Ammon's horn (tissue), 1 donor: ENCODE measurements at places on chromosomes 4 and X.
A peak's percentile ranks its signal among the peaks of the same experiment; 100 is the strongest.

DNA sequence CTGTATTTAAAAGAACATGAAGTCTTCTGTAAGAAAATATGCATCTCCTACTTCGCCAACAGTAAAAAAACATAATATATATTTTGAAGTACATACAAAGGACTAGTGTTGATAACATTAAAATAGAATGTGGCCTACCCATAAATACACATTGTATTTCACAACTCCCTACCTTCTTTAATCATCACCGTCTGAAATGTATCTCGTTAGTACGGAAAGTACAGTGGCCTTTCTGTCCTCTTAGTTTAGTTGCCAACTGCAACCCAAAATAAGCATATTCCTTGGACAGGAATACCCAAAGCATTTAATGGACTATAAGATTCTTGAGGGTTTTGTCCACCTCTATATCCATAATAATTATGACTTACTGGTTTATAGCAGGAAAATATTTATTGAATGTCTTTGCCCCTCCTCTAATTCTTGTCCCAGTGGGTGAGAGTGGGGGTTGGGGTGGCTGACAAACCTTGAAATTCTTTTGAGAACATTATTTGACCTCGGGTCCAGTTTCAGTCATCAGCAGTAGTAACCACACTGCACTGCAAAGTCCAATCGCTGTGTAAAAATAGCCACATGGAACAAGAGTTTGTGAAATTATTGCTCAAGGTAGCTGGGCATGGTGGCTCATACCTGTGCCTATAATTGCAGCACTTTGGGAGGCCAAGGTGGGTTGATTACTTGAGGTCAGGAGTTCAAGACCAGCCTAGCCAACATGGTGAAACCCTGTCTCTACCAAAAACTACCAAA is 474.5 kb downstream of the KLHL13 start:
- DNase-seq: no peak

GRCh38 chr4:108276690-108277089 is 108.0 kb upstream of the LEF1 start:
- no peak for DNase-seq

DNA sequence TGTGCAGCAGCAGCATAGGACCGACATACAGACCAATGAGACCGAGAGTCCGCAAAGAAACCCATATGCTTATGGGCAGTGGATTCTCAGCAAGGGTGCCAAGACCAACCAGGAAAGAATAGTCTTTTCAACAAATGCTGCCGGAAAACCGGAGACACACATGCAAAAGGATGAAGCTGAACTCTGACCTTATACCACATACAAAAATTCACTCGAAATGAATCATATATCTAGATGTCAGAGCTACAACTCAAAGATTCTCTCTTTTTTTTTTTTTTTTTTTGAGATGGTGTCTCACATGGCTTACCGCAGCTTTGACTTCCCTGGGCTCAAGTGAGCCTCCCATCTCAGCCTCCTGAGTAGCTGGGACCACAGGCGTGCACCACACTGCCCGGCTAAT is 16.0 kb upstream of the MXD4 start:
- DNase-seq: no peak

DNA sequence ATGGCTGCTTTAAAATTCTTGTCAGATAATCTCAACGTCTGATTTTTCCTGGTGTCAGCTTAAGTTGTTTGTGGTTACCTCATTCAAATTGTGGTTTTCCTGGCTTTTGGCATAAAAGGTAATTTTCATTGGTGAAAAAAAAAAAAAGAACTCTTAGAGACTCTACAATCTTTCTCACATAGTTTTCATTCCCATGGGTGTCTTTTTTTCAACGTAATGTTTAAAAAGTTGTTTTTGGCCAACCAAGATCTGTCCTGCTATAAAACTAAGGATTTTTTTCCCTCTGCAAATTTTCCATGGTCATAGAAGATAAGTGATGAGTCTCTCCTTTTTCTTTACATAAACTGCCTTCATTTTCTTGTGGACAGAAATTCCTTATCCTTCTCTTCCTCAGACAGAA is 28.9 kb upstream of the RPS6KA6 start:
- no peak for DNase-seq

GRCh38 chrX:131331152-131331551 is 42.0 kb upstream of the IGSF1 start:
- no peak for DNase-seq

GRCh38 chr4:114654592-114654991 is 56.0 kb downstream of the UGT8 start:
- no peak for DNase-seq

DNA sequence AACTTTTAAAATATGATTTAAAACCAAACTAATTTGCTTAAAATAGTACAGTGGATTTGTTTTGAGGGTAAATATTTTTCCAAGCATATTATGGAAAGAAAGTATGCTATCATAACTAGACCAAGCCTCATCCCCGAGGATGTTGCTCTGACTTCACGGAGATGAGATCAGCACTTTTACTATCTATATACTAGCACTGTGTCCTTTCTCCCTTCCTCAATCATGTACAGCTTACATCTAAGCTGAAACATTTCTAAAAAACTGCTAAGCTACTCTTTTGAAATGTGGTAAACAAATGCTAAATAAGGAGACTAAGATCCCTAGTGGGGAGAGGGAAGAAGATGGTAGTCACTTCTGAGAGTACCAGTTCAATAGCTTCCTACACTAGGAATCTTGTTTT is 23.8 kb downstream of the AMMECR1 start:
- no peak for DNase-seq

DNA sequence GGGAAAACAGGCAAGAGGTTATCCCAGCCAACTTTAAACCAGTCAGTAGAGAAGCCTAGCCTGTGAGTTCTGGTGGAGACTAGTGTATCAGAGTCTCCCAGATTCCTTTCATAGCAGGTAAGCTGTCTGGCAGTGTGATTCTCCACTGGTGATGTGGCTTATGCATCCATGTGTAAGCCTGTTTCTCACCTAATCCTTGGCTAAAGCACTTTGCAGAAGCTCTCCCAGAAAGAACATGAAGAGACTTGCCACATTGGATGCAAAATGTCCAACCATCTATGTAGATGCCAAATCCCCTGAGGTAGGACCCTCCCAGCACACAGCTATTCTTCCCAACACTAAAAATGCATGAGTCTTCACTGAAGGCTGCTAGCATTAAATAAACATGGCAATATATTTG is 111.7 kb downstream of the CHRNA9 start:
- DNase-seq: no peak

DNA sequence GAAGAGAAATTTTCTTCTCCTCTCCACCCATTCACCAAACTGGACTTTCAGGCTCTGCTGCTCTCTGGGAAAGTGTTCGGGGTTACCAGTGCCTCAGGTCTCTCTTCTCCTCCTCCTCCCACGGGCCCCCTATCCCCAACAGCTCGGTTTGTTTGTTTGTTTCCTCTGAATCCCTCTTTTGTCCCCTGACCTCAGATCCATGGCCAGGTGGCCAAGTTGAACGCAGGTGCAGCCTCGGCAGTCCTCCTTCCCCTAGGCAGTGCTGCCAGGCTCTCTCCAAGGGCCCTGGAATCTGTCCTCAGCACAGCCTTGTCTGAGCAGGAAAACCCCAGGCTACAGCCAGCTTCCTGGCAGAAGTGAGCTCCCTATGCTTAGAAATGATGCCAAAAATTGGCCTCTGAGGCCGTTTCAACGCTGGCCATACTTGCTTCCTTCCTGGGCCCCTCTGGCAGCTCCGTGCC is 60.0 kb downstream of the FHDC1 start:
- no peak for DNase-seq

- no peak for DNase-seq
Measured at GRCh38 chrX:53084863-53085262, 2.7 kb downstream of the TSPYL2 start.

GRCh38 chr4:143273160-143273917 is 63.3 kb upstream of the GAB1 start:
- no peak for DNase-seq

DNA sequence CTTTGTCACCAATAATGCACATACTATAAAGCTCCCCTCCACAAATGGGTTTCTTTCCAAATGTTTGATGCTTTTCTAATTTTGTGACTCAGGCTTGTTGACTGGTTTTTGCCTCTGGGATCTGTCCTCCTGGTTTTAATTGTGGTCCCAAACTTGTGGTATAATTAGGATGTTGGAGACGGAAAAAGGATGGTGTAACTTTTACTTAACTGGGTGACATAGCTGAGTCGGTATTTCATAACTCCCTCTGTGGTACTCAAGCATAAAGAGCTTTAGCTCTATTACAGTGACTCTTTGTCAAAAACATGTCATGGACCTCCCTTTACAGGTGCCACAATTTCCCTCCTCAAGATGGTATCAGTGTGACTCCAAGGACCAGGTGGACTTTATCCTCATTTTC is 119.7 kb upstream of the RBPJ start:
- DNase-seq: no peak

GRCh38 chr4:61446941-61447340 is 246.8 kb downstream of the ADGRL3 start:
- DNase-seq: no peak

DNA sequence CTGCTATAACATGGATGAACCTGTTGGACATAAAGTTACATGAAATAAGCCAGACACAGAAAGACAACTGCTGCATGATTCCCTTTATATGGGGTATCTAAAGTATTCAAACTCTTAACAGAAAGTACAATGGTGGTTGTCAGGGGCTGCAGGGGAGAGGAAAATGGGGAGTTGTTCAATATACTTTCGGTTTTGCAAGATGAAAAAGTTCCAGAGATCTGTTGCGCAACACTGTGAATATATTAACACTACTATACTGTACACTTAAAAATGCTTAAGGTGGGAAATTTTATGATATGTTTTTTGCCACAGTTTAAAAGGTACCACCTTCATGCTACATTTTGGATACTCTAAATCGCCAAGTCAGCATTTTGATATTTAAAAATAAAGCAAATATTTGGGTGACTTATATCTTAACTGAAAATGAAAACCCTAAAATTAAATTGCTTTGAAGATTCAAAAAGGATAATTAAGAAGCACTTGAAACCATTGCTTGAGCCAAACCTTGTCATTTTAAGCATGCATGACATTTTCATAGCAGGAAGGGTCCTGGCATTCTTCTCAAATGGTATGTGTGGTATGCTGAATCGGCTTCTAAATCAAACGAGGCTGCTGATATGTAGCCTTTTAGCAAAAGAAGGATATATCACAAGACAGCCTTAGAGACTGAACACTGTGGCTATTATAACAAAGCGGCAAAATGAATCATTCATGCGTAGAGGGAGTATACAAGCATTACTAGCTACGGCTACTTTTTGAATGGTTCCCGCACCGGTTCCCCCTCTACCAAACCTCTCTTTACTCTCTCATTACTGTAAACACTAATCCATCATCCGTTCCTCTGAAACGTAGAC is 607.1 kb upstream of the DIPK2B start:
- DNase-seq: no peak

DNA sequence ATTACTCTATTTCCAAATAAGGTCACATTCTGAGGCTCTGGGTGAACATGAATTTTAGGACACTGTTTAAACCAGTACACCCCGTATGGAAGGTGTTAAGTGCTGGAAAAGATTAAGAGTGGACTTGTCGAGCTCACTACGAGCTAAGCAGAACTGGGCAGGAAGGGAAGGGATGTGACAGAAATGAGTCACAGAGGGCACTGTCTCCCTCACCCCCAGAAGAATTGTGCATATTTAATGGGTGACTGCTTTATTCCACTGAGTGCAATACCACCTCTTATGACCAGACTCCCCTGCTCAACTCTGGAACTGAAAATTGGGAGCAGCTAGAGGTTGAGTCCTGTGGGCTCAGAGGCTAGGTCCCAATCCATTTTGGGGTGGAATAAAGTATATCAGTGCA is 187.4 kb upstream of the RPS6KA3 start:
- DNase-seq: no peak

GRCh38 chr4:127479031-127479622 is 153.6 kb upstream of the INTU start:
- peak; percentile 30 for DNase-seq

- peak; percentile 54 for DNase-seq
Measured at GRCh38 chrX:101417981-101418841, 10.2 kb downstream of the HNRNPH2 start.

DNA sequence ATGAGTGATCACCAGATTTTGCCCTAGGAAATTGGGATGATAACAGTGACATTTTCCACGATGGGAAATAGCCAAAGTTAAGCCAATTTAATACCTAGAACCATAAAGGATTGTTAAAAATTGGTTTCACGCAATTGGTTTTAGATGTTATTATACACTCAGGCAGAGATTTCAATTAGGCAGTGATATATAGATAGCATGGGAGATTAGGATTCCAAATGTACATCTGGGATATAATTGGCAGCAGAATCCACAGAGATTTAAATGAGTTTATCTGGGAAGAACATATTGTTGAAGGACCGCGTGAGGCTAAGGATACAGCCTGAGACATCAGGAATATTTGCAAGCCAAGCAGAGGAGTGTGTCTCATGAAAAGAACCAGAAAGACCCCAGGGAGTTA is 351.6 kb downstream of the GPM6A start:
- DNase-seq: no peak

DNA sequence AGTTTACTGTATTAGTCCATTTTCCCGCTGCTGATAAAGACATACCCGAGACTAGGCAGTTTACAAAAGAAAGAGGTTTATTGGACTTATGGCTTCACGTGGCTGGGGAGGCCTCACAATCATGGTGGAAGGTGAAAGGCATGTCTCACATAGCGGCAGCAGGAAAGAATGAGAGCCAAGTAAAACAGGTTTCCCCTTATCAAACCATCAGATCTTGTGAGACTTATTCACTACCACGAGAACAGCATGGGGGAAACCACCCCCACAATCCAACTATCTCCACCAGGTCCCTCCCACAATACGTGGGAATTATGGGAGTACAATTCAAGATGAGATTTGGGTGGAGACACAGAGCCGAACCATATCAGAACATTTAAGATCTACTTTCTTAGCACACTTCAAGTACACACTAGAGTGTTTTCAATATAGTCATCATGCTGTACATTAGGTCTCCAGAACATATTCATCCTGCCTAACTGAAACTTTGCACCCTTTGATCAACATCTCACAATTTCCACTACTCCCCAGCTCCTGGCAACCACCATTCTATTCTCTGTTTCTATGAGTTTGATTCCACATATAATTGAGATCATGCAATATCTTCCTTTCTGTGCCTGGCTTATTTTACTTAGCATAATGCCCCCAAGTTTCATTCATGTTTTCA is 341.0 kb downstream of the ARHGAP24 start:
- no peak for DNase-seq

- no peak for DNase-seq
Measured at GRCh38 chr4:123659730-123660129, 263.1 kb downstream of the SPRY1 start.

GRCh38 chrX:133922390-133922771 is 63.0 kb downstream of the GPC3 start:
- no peak for DNase-seq

DNA sequence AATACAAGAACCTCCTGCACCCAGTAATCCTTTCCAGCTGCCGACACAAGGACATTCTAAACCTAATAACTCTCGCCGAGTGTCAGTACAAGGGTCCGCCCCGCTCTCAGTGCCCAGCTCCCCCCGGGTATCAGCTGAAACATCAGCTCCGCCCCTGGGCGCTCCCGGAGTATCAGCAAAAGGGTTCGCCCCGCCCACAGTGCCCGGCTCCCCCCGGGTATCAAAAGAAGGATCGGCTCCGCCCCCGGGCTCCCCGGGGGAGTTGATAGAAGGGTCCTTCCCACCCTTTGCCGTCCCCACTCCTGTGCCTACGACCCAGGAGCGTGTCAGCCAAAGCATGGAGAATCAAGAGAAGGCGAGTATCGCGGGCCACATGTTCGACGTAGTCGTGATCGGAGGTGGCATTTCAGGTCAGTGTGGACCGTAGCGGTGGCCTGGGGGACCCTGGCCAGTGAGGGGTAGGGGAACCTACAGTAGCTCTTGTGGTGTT is at the start of gene MAOA:
Gene MAOA, plus strand, starts transcription at position 295 of the 490 bp plus-strand sequence. Its CDS starts 43 bp downstream, at position 338.
- peak; percentile 76 for DNase-seq
